ENCODE measurements at places on chromosomes 6 and 20.
A peak's percentile ranks its signal among the peaks of the same experiment; 100 is the strongest.

GRCh38 chr20:32091888-32092346 is 17.6 kb upstream of the TM9SF4 start:
- DNase-seq, result peak; percentile 39

DNA sequence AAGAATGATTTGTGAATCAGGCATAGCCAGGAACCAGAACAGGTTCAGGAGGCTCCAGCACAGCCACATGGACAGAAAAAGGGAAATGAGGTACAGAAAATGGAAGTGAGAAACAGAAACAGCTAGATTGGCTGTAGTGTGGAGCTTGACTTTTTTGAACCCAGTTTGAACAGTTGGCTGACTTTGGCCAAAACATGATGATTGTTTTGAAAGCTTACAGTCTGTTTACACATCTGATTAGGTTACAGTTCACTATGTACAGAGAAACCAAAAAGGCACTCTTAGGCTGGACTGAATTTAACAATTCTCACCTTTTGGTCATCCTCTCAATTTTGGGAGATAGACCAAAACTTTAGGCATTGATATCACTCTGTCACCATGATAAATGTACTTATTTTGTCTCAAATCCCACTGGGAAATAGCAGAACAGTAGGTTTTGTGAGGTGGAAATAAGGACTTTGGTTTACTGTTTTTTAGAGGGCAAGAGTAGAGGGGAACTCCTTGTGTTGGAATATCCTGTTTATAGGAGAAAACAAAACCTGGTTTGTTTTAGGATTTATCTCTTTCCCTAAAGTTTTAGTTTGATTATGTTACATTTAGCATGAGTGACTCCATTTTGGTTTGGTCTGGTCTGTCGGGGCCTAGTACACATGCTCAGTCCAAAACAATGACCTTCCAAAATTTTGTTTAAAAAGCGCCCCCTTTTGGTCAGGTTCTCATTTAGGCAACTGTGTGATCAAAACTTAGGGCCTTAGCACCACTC is 123.1 kb downstream of the OLIG3 start:
- DNase-seq, result no peak

GRCh38 chr20:61170496-61171320 is 81.4 kb upstream of the CDH4 start:
- DNase-seq, result no peak

GRCh38 chr6:70518723-70519122 is 48.0 kb upstream of the SDHAF4 start:
- DNase-seq, result no peak

DNA sequence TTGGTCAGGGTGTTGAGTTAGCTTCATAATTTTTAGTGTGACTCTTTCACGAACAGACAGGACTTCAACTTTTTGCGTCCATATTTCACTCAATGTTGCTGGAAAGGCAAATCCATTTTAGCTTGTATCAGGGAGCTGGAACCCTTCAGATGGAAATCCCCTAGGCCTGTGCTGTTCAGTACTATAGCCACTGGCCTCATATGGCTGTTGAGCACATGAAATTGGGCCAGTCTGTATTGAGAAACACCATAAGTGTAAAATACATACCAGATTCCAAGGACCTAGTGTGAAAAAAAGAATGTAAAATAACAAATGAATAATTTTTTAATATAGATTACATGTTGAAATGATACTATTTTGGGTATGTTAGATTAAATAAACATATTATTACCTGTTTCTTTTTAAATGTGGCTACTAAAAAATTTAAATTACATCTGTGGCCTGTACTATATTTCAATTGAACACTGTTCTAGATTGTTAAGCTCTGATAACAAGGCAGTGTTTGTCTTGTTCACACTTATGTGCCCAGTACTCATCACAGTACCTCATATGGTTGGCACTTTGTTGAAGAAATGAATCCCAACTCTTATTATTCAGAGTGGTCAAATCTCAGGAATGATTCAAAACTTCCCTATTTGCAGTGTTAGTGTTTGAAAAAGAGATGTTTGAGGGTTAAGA is 34.3 kb downstream of the CTNNBL1 start:
- DNase-seq, result no peak

DNA sequence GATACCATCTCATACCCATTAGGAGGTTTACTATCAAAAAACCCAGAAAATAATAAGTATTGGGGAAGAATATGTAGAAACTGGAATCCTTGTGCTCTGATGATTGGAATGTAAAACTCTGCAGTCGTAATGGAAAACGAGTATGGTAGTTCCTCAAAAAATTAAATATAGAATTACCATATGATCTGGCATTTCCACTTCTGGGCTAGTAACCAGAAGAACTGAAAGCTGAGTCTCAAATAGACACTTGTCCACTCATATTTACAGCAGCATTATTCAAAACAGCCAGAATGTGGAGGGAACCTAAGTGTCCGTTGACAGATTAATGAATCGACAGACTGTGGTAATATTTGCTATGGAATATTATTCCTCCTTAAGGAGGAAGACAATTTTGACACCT is 44.3 kb downstream of the FOXC1 start:
- no peak for DNase-seq

DNA sequence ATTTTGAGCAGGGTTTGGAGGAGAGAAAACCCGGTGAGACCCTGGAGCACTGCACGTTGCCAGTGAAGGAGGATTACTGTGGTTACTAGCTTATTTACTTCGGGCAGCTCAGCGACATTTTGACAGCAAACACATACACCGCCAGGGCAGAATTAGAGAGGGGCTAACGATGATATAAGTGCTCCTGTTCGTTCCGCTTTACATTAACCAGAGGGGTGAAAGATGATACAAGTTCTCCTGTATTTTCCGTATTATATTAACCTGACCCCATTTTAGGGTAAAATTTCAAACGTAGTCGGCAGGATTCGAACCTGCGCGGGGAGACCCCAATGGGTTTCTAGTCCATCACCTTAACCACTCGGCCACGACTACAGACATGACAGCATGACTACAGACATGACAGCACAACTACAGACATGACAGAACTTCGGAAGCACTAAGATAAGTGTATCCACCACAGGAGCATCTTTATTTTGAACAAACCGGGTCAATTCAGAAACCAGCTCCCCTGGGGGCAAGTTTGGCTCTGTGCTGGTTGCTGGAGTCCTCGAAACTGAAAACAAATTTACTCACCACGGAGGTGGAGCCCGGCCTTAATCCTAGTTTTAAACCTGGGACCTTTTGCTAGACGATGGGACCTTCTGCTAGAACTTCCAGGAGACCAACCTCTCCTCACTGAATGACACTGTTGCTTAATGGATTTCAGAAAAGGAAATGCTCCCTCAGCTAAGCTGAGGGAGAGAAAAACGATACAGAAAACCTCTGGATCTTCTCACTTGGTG is 80.4 kb upstream of the ZNF184 start:
- DNase-seq, result no peak

GRCh38 chr6:18506382-18507017 is 119.3 kb downstream of the RNF144B start:
- no peak for DNase-seq

- DNase-seq, result no peak
Observed at GRCh38 chr6:80165143-80165542, 58.7 kb downstream of the BCKDHB start.

GRCh38 chr20:35150846-35151579 is 3.9 kb upstream of the EDEM2 start:
- DNase-seq, result no peak

GRCh38 chr6:6390849-6391602 is 70.6 kb upstream of the F13A1 start:
- DNase-seq, result no peak

GRCh38 chr20:10427060-10427692 is 6.8 kb downstream of the MKKS start:
- no peak for DNase-seq

GRCh38 chr20:3923818-3924217 is 34.6 kb downstream of the PANK2 start:
- no peak for DNase-seq

DNA sequence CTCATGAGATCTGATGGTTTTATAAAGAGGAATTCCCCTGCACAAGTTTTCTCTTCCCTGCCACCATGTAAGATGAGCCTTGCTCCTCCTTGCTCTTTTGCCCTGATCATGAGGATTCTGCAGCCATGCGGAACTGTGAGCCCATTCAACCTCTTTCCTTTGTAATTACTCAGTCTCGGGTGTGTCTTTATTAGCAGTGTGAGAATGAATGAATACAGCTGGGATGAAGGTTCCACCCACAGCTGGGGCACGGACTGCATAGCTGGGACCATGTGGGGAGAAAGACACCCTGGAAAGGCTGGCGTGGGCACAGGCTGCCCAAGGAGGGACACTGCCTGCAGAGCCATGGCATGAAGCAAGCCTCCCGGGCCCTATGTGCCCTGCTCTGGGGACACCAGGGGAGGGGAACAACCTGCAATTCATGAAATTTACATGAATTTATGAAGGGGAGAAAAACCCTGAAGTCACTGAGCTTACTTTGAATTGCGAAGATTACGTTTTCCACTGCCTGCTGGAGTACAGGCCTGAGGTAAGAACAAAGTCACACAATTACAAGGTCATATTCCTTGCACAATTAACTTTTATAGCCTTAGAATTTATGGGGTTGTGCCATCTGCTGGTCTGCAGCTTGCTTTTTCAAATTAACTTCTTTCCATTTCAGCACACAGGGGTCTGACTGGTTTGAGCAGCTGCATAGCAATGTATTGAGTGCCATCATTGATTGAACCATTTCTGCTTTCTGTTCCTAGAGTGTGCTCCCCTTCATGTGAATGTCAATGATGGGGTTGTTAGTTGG is 46.2 kb downstream of the SLC22A1 start:
- DNase-seq, result no peak

DNA sequence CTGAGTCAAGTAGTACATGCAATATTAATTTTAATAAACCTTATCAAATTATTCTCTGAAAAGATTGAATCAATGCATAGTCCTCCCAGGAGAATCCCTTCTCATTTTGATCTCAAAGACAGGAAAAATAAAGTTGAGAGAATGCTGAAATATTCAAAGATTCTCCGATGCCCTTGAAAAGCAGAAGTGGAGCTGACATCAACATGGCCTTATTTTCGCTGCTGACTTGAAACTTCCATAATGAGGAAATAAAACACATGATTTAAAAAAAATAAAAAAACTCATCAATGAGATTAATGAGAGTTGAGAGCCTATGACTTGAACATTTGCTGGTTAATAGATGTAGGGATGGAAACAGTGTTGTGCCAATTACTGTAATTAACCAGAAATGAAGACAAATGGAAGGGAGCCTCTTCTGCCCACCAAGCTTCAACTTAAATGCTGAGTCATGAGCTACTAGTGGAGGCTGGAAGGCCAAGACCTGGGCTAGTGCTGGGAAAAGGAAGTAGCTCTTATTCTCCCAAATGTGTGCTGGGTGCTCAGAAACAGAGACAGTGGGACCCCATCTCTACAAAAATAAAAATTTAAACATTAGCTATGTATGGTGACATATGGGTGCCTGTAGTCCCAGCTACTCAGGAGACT is 139.9 kb downstream of the BFSP1 start:
- no peak for DNase-seq

GRCh38 chr6:118649918-118650581 is 1.3 kb downstream of the CEP85L start:
- no peak for DNase-seq

- no peak for DNase-seq
Observed at GRCh38 chr6:165034271-165034741, 275.1 kb downstream of the C6orf118 start.

GRCh38 chr6:158758451-158758860 is 60.7 kb downstream of the EZR start:
- no peak for DNase-seq

DNA sequence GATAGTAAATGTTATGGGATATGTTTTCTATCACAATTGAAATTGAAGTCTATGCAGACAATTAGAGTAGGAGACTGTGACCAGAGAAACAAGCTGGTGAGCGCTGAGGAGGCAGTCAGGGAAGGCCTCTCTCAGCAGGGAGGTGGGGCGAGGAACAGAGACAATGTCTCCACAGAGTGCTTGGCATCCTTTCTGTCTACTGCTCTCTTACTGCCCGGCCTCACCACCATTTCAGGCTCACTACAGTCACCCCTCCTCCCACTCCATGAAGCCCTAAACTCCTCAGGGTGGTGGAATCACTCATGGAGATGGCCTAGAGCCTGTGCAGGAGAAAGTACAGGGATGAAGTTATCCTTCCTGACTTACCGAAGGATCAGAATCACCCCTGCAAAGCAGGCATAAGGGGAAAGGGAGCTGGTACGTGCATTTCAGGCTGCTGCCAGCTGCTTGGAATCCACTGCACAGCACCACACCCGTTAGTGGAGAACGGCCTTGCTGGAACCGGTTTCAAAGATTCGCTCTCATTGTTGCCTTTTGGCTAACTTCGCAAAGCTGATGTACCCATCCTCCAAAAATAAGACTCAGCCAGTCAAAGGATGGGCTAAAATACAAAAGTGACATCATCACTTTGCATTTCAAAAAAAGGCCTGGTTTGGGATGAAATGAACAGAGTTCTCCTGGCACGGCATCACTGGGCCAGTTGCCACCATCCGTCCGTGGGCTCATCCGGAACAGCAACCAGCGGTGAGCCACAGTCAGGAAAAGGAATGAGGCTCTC is 67.3 kb downstream of the SLC22A23 start:
- DNase-seq, result no peak

DNA sequence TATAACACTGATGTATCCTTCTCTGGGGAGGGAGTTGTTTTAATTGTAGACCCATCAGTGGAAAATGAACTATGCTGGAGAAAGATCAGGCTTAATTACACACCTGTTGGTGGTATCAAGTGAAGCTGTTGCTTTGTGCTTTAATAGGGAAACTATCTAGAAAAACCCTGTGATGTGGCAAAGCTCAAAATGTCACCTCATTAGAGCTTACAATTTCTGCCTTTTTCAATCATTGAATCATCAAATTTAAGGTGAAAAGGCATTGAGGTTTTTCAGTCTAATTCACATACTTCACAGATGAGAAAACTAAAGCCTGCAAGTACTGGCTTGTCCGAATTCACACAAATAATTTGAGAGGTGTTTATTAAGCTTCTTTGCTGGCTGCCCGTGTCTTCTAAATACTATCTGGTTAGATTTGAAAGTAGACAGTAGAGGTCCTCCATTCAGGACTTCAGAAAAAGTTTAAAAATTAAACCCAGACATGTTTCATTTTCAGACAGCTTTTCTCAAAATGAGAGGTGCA is 143.3 kb upstream of the MAP3K7 start:
- DNase-seq, result no peak

DNA sequence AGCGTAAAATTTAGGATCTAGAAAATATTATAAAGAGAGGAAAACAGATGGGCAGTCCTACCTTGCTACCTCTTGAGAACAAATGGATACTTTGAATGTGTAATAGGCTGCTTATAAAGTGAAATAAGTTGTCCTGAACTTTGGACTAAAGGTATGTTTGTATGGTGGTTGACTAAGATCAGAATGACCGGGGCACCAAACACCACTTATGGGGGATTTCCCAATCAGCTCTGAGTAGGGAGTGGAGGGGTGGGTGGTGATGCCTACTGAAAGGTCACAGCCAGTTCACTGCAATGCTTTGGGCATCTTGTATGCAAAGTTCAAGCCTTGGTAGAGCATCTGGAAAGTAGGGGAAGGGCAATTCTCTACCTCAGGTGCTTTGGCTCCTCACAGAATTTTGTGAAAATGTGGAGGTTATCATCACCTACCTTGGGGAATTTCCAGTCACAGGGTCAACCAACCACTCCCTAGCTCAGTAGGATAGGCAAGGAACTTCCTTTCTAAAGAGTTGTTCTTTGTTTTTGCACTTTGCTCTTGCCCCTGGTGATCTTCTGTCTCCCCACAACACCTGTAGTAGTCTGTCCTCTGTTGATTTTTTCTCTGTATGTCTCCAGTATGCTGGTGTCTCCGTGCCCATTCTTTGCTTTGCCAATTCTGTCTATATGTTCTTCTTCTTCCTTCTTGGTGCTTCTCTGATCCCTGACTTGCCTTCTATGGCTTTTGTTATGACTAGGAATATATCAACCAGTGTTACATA is at the start of gene TRIM31:
TSS of gene TRIM31 (minus strand) at position 88 of the 757 bp plus-strand sequence. CDS start 285 bp downstream, outside the sequence.
- no peak for DNase-seq

Measured in thoracic aorta (tissue), 2 donors.